ENCODE measurements at places on chromosomes 12 and 14. TPM values are rescaled to one million over a fixed set of nuclear protein-coding genes. Genes with fewer than 3 reads are reported as not detected.

DNA sequence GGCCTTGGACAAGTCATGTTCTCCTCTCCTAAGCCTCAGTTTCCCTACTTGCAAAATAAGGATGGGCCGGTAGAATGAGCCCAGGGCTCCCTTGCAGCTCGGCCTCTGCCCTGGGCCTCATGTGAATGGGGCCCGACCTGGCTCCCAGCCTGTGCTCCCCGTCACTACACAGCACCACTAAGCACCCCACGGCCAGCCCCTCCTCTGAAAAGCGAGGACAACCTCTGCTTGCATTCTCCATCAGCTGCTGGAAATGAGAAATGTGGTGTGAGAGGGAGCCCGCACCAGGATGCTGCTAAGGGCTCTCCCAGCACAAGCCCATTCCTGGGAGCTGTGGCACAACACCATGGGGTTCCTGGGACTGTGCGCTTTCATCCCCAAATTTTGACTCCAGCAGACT is 10.2 kb downstream of the SLC25A47 start:
- DNase-seq: no peak

- DNase-seq: no peak
Measured at GRCh38 chr14:53993920-53994607, 37.4 kb upstream of the BMP4 start.

DNA sequence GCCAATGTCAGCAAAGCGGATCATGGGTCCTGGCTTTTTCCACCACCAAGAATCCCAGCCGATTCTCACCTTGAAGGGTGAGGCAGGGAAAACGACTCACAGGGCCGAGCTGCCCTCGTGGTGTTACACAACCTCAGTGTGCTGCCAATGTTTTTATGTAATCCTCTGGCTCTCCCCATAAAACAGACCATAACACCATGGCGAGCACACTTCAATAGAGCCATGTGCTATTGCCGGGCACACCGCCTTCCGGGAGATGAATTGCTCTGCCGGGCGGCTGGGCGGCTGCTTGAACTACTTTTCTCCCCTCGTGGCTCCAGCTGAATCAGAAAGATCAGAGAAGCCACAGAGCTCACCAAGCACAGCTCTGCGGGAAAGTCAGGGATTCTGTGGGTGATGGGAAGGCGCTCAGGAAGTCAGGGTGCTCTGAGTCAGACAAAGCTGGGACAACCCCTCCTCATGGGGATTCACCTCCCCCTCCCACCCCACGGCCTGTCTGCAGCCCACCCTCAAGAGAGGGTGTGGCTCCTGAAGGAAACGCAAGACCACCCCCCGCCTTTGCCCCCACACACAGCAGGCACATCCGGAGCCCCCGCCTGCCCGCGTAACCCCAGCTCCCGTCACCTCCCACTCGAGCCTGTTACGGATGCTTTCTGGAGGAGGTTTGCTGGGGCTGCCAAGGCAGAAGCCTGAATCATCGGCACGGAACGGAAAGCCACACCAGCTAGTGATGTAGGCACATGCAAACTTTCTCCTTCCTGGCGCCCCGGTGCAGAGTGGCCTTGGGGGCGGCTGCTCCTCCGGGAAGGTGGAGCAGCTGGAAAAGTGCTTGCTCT is 1.8 kb downstream of the GALNT9 start:
- DNase-seq: peak; percentile 90

- DNase-seq: no peak
Measured at GRCh38 chr14:85459361-85460000, 70.5 kb upstream of the FLRT2 start.

Gene ADSS1
- 7.7 TPM for total RNA-seq

Gene KLRB1
- 0.39 TPM for total RNA-seq

Gene LHX5
- not detected for total RNA-seq

DNA sequence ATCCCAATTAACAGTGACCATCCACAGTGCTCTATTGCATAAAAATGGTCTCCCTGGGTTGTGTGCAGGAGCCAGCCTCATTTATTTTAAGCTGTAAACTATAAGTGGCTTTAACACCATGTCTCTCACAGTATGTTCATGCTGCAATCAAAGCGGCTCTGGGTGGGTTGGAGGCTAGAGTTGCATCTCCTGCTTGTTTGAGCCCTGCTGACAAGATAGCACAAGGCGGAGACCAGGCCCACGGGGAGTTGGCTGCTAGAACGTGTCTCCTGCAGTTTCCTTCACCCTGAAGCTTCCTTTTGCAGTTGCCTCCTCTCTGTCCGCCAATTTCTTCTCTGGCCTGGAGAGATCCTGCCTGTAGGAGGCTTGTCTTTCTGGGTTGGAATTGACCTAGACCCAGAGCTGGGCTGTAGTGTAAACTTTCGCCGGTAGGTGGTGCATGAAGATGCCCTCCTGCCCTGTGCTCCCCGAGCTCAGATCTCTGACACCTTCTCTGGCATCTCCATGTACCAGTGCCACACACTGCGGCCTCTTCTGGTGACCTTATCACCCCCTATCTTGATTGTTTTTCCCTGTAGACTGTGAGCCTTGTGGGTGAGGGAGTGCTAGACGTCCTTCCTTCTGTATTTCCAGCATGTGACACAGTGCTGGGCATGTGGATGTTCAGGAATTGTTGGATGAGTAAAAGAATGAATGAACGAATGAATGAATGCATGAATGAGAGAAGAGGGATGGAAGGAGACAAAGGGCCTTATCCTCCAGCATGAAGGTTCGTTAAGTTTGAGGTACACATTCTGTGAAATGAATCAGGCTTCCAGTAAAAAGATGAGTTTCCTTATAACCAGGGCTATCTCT is 10.4 kb downstream of the OTUB2 start:
- DNase-seq: peak; percentile 85

Gene GPR135
- 4.3 TPM for total RNA-seq

- DNase-seq: no peak
Measured at GRCh38 chr14:106318700-106319099, 792.3 kb downstream of the TMEM121 start.

- DNase-seq: peak; percentile 72
Measured at GRCh38 chr12:75480469-75480949, at the start of gene GLIPR1. Gene GLIPR1 (plus strand): TSS chr12:75480755. CDS start chr12:75480881, 126 bp downstream.

DNA sequence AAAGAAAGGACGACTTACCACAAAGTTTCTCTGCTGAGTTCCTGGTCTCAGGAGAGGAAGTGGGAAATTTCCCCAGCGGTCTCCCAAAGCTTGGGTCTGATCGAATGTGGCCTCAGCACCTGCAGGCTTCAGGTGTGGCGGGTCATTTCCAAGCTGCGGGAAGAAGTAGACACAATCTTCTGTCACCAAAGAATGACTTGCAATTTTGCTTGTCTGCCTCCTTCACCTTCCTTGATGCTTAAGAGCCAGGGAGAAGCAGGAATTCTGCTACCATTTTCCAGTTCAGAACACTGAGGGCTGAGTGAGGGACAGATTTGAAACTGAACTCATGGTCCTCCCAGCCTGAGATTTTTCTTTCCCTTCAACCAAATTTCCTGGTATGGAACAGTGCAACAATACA is 87.8 kb downstream of the RIMBP2 start:
- no peak for DNase-seq

Gene TMPRSS12
- total RNA-seq: not detected

Data from adrenal gland (tissue), 19 donors.